MCF 10A (cell line): ENCODE measurements at places on chromosomes 13 and 19.
A peak's percentile ranks its signal among the peaks of the same experiment; 100 is the strongest.

GRCh38 chr19:43599635-43600295, 3.4 kb downstream of the ZNF576 start:
- H3K4me1 ChIP-seq = peaks cover 13% of the 10 kb centered on the region
- H3K27ac ChIP-seq = no peak overlapping the region

GRCh38 chr19:14052470-14052869, 9.4 kb downstream of the PALM3 start:
- no peak for DNase-seq
- no peak overlapping the region for H3K4me3 ChIP-seq
- no peaks in the 10 kb centered on the region for H3K4me1 ChIP-seq
- no peak overlapping the region for H3K27ac ChIP-seq

GRCh38 chr13:87889254-87889653, 218.1 kb downstream of the SLITRK5 start:
- DNase-seq = no peak
- no peaks in the 10 kb centered on the region for H3K36me3 ChIP-seq
- H3K27me3 ChIP-seq = no peaks in the 10 kb centered on the region
- H3K4me3 ChIP-seq = no peak overlapping the region

GRCh38 chr19:18269070-18269723, 5.1 kb downstream of the IQCN start:
- no peak overlapping the region for H3K4me3 ChIP-seq
- H3K4me1 ChIP-seq = peaks cover 2% of the 10 kb centered on the region
- H3K27ac ChIP-seq = no peak overlapping the region
- peaks cover 12% of the 10 kb centered on the region for H3K36me3 ChIP-seq
- DNase-seq = no peak
- H3K27me3 ChIP-seq = no peaks in the 10 kb centered on the region

DNA sequence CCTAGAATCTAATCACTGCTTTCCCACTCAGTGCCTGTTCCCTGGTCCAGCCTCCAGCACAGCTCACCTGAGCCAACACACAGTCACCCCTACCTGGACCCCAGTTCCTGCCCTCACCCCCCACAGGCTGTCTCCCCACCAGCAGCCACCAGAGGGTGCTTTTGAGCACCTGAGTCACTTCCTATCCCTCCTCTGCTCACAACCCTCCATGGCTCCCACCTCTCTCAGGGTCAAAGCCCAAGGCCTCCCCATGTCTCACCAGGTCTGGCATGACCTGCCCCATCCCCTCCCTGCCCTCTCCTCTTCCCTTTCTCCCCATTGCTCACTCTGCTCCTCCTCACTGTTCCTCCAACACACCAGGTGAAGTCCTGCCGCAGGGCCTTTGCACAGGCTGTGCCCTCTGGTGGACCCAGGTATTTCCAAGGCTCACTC, 7.1 kb upstream of the DPP9 start:
- H3K4me1 ChIP-seq = peaks cover 5% of the 10 kb centered on the region
- H3K27ac ChIP-seq = no peak overlapping the region
- H3K4me3 ChIP-seq = no peak overlapping the region
- DNase-seq = peak; percentile 39
- H3K36me3 ChIP-seq = no peaks in the 10 kb centered on the region

DNA sequence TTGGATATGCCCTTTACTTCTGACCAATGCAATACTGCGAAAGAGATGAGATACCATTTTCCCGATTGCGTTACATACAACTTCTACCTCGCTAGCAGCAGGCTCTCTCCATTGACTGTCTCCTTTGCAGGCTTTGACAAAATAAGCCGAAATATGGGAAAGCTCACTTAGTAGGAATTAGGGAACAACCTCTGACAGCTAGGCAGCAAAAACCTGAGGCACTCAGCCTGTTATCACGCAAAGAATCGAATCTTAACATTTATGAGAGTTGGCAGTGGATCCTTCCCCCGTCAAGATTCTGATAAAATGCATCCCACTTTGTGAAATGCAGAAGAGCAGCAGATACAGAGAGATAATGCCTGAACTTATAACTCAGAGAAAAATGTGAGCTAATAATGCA, 1379.5 kb upstream of the PCDH9 start:
- no peak overlapping the region for H3K4me3 ChIP-seq
- DNase-seq = no peak
- H3K27me3 ChIP-seq = no peaks in the 10 kb centered on the region
- H3K4me1 ChIP-seq = peaks cover 5% of the 10 kb centered on the region
- no peak overlapping the region for H3K27ac ChIP-seq
- H3K36me3 ChIP-seq = no peaks in the 10 kb centered on the region

DNA sequence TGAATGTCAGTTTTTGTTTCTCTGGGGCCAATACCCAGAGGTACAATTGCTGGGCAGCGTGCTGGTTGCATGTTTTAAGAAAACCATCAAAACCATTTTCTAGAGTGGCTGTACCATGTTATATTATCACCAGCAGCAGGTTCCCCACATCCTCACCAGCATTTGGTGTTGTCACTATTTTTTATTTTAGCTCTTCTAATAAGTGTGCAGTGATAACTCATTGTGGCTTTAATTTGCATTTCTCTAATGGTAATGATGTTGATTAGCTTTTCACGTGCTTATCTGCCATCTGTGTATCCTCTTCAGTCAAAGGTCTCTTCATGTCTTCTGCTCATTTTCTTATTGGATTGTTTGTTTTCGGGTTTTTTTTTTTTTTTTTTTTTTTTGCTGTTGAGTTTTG, 21.9 kb downstream of the PAK4 start:
- no peak overlapping the region for H3K4me3 ChIP-seq
- no peak overlapping the region for H3K27ac ChIP-seq
- DNase-seq = no peak
- no peaks in the 10 kb centered on the region for H3K4me1 ChIP-seq

- H3K4me1 ChIP-seq = no peaks in the 10 kb centered on the region
- no peaks in the 10 kb centered on the region for H3K36me3 ChIP-seq
- H3K27ac ChIP-seq = no peak overlapping the region
- H3K27me3 ChIP-seq = no peaks in the 10 kb centered on the region
- H3K4me3 ChIP-seq = no peak overlapping the region
- no peak for DNase-seq
Observed at GRCh38 chr19:28027116-28027515, 1185.8 kb downstream of the UQCRFS1 start.

GRCh38 chr19:38684078-38684861, 36.8 kb downstream of the ACTN4 start:
- peak overlapping the region; percentile 48 for H3K4me3 ChIP-seq
- peak; percentile 100 for DNase-seq
- H3K27ac ChIP-seq = peak overlapping the region; percentile 98
- no peaks in the 10 kb centered on the region for H3K27me3 ChIP-seq
- H3K4me1 ChIP-seq = peaks cover 75% of the 10 kb centered on the region
- H3K36me3 ChIP-seq = peaks cover 43% of the 10 kb centered on the region
